Neuronal stem cell (in vitro differentiated cells): ENCODE measurements at places on chromosomes 4 and X.

- no peak for DNase-seq
Observed at GRCh38 chr4:663438-664428, 10.3 kb downstream of the ATP5ME start.

- DNase-seq: no peak
Observed at GRCh38 chr4:101284546-101284945, 62.8 kb downstream of the PPP3CA start.

- no peak for DNase-seq
Observed at GRCh38 chr4:137892134-137892533, 350.0 kb downstream of the SLC7A11 start.

GRCh38 chr4:148210661-148211060 lies 231.6 kb downstream of the NR3C2 start:
- no peak for DNase-seq

- DNase-seq: no peak
Observed at GRCh38 chr4:81436096-81436495, 35.6 kb downstream of the RASGEF1B start.

GRCh38 chr4:102564399-102565059 lies 63.4 kb downstream of the NFKB1 start:
- DNase-seq: no peak

- peak; percentile 49 for DNase-seq
Observed at GRCh38 chr4:9898596-9899305, 117.3 kb downstream of the DRD5 start.

DNA sequence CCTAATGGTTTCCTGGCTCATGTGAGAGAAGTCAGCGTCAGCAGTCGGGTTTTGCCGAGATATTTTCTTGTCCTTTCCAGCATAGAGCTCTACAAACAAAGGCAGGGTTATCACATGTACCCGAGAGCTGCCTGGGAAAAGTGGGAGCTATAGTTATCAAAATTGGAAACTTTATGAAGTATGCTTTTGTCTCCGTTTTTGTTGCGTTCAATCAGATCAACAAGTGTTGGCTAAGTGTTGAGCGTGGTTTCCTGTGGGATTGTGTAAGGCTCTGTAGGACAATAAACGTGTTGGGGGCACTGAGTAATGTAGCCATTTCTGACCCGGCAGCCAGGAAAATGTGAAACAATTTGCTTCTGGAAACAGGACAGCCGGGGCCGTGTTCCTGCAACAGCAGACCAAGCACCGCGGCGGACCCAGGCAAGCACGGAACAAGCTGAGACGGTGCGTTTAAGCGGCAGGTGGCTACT lies at the start of gene BMX:
BMX (plus strand) TSS at position 311 of the 470 bp plus-strand sequence. CDS start 7,547 bp downstream, outside the sequence.
- DNase-seq: no peak

- DNase-seq: no peak
Observed at GRCh38 chr4:168694667-168695066, 197.8 kb downstream of the PALLD start.

DNA sequence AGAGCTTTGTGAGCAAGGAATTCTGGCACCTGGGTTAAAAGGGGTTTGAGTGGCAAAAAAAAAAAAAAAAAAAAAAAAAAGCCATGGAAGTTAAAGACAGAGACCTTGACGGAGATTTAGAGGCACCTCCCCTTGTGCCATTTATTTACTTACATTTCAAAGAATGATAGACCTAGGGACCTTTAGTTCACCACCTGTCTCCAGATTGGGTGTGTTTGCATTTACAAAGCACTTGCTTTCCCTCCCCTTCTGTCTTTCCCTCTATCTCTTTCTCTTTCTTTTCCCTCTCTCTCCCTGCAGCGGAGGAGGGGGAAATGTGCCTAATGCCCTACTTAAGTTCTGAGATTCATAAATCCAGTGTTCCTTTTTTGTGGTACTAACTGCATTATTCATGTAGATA lies 116.0 kb downstream of the IQCM start:
- no peak for DNase-seq

GRCh38 chr4:20074450-20074849 lies 177.3 kb upstream of the SLIT2 start:
- DNase-seq: no peak

DNA sequence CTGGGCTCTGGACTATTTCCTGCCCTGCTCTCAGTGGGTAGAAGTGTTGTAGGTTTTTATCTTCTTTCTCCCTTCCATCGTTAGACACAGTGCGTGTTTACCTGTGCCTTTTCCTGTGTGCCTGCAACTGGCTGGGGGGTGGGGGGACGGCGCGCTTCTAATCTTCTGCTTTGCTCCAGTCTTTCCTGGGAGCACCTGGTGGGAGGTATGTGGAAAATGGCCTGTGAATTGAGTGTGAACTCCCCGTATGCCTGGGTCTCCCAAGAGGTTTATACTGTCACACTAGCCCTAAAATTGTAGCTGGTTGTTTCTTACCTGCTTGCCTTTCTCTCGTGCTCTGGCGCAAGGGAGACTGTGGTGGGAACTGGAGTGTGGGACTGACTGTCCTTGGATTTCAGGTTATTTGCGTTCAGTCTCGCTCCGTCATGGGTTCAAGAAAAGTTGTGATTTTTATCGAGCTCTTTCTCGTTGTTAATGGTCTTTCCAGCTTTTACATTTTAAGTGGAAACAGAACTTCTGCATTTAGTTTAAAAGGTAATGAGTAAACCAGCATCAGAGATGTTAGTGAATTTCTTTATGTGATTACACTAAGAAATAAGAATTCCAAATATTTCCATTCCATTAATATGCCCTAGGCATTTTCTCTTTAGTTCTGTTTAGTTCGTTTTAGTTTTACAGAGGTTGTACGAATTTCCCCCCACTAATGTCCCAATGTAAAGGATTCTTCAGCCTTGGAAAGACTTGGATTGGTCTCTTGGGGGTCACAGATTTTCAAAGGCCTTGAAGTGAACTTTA lies 15.3 kb downstream of the MRPL1 start:
- no peak for DNase-seq

DNA sequence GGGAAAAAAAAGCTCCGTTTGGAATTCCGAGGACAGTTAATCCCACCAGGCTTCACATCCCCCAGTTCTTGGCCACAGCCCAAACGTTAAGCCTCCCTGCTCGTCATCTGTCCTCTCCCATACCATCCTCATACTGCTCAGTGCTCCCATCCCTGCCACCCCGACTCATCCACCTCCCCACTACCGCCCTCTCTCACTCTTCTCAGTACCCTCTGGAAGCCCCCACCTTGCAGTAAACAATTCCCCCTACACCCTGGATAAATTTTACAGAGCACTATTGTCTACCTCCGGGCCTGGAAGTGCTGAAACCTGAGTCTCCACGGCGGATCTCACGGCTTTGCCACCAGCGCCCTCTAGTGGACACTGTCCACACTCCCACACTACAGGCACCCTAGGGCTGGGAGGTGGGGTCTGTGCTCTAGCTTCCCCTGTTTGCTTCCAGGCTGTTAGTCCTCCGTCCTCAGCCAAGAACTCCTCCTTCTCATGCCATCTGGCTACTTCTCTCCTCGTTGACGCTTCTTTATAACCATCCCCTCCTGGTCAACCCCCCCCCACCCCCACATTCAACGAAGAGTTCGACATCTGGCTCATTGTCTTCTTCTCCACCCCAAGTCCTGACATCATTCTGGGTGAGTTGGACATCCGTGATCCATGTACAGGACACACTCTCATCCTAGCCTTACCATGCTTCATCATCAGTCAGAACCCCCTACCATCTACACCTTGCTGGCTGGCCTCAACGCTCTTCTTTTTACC lies 54.5 kb downstream of the RTL9 start:
- DNase-seq: peak; percentile 70

GRCh38 chr4:110197529-110198042 lies 829 bp downstream of the ELOVL6 start:
- DNase-seq: no peak

GRCh38 chrX:70129816-70130215 lies 3.4 kb upstream of the IGBP1 start:
- DNase-seq: no peak

- no peak for DNase-seq
Observed at GRCh38 chrX:2879670-2880069, 49.5 kb downstream of the ARSD start.

GRCh38 chrX:96619588-96619987 lies 65.1 kb upstream of the DIAPH2 start:
- DNase-seq: no peak

DNA sequence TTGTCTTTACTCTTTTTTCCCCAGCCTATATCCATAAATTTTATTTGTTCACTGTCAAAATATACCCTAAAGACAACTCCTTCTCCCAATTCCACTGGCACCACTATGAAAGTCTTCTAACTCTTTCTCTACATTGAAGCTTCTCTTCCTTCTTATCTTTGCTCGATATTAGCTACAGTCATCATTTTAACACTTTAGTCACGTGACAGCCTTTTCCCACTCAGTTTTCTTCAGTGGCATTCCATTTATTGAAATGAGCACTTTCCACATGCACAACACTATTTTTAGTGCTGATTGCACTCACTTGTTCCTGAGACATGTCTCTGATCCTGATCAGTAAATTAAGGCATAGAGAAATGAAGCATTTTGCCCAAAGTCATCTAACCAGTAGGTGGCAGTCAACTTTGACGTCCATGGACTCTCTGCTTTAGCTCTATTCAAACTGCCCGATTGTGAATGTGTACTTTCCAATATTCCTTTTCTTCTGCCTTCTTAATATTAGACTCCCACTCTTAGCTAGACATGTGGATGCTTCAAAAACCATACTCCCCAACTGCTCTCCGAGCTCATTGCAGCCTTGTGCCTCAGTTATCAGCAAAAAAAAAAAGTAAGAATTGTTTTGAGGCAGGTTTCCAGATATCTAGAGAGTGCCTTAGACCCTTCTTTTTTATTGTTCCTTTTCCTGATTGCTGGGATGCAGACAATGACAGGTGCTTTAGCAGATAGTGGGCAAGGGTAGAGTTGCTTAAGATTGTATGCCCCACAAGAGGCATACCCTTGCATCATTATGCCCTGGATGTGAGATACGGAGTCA lies 394.4 kb upstream of the ADGRL3 start:
- peak; percentile 21 for DNase-seq

DNA sequence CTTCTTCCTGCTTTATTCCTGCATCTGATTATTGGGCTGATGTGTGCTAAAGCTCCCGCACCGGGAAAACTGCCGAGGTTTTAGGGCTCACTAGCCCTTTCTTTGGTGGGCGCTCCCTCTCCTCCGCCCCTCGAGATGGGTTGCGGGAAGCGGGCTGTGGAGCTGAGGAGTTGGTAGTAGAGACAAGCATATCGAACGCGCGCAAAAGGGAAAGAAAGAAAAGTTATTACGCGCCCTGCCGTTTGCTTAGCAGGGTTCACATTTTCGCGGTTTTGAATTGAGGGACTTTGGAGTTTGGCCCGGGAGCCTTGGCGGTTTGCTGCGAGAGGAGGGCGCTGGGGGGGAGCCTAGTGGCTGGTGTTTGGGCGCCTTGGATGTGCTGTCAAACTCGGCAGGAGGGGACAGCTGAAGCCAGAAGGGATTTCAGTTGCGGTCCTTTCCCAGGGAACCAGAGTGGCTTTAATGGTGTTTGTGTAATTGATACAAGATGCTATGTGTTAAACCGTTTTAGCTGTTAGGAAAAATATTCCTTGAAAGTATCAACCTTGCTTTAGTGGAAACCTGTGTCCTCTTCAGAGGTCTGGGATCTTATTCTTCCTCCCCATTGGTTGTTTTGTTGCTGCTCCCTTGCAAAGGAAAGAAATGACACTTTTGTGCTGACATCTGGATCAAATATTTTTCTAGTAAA lies 1.1 kb downstream of the GAB1 start:
- no peak for DNase-seq

DNA sequence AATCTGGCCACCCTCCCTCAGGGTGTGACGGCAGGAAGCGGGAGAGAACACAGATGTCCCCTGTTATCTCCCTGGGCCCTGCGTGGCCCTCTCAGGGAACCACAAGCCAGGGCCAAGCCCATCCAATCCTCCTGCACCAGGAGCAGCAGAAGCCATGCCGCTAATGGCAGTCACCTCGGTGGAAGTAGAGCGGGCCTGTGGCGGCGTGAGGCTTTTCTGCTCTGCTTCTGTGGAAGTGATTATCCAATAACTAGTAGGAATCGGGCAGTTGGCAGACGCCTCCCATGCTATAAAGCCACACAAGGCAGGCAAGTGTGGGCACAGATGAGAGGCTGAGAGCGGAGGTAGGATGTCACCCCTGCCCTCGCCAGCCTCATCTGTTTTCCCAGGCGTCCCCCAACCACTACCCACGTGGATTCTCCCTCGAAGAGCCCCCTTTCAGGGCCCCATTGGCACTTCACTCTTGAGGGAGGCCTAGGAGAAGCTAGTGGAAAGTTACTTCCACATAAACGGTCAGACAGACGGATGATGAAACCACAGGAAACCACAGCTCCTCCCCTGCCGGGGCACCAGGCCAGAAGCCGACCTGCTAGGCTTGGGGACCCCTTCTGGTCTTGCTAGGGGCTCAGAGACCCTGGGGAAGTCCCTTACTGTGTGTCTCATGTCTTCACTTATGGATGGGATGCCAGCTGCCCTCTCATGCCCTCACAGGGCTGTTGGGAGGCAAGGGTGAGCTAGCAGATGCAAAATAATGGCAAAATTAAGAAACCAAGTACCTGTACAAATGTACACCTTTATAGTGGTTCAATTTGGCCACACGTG lies 18.8 kb upstream of the TMSB4X start:
- no peak for DNase-seq

- DNase-seq: no peak
Observed at GRCh38 chrX:69021141-69021960, 143.9 kb downstream of the PJA1 start.

DNA sequence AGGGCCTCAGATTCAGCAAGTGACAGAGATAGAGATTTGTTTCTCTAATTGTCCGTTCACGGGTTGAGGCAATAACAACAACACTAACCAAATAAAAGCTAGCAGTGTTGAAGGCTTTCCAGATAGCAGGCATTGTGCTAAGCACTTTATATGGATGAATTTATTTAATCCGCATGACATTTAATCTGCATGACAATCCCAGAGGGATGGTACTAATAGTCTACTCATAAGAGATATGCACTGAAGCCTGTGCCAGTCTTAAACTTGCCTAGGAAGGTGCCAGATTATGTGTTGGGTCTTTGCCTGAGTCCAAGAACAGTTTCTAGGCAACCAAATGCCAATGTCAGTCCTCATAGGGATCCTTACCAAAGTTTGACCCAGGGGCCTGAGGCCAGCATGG lies 37.7 kb upstream of the FAT1 start:
- DNase-seq: no peak

GRCh38 chr4:2961421-2961810 lies 1.8 kb downstream of the NOP14 start:
- peak; percentile 12 for DNase-seq

- DNase-seq: no peak
Observed at GRCh38 chr4:98289375-98289774, 28.2 kb downstream of the RAP1GDS1 start.

DNA sequence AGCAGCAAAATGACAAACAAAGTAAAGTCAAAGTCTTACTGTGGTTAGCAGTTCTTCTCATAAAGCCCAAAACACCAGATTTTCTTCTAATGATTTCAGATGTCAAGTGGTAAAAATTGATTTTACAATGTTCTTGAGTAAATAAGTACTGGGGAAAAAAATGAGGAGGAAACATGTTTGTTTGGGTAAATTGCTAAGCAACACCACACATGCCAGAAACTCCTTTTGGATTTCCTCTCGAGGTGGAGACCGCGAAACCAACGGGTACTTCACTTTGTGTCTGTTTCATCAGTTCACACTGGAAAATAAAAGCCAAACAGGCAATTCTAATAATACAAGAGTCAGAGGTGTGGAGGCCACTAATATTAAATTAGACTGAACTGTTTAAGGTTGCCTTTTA lies 4.6 kb upstream of the PKD2 start:
- DNase-seq: no peak

- no peak for DNase-seq
Observed at GRCh38 chr4:85419103-85419502, 55.8 kb upstream of the ARHGAP24 start.

GRCh38 chrX:26999634-27000033 lies 463.5 kb downstream of the PPP4R3C start:
- no peak for DNase-seq
